ENCODE measurements at places on chromosomes 4 and X.

GRCh38 chr4:95426455-95426854 lies 122.3 kb downstream of the UNC5C start:
- no peak for DNase-seq

GRCh38 chrX:19842542-19842941 lies 44.9 kb downstream of the SH3KBP1 start:
- DNase-seq, result no peak

- DNase-seq, result no peak
Measured at GRCh38 chr4:109414938-109415337, 18.7 kb upstream of the SEC24B start.

DNA sequence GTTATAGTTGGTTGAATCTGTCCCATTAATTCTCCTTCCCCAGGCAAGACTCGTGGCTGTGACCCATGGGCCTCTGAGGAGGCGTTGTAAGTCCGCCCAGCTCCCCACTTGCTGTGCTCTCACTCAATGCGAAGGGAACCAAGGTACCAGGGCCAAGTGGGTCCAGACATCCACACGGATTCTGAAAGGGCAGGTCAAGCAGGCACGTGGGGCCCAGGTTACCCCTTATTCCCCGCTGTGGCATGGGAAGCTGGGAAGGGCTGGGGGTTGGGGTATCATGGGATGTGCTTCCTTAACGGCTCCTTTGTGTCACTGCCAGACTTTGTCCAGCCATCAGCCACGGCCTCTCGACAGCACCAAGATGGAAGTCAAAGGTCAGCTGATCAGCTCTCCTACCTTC lies 3.1 kb downstream of the CCDC120 start:
- no peak for DNase-seq

DNA sequence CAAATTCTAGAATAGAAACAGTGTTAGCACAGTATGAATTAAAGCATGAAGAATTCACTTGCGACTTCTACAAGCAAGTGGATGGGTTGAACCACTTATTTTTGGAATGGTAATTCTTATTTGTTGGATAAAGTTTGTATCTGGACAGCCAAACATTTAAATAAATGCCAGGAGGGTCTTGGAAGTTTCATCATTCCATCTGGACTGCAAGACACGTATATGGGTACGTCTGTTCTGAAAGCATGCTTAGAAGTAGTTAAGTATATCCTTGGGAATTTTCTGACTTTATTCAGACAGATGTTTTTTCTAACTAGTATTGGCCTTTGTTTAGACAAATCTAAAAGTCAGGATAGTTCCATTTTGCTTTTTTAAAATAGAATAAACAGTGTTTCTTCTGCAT lies 77.5 kb upstream of the CASK start:
- DNase-seq, result no peak

GRCh38 chrX:84357296-84357695 lies 145.0 kb downstream of the HDX start:
- DNase-seq, result no peak

GRCh38 chr4:181488926-181489325 lies 754.3 kb upstream of the TENM3 start:
- no peak for DNase-seq
